ENCODE measurements at places on chromosomes 6 and 20. TPM values are rescaled to one million over a fixed set of nuclear protein-coding genes. Genes with fewer than 3 reads are reported as not detected.

Gene SLX4IP
- 4.3 TPM for polyA plus RNA-seq

Gene PRDM13
- polyA plus RNA-seq, result not detected

Gene CEP85L
- polyA plus RNA-seq, result 23.7 TPM

Gene FKBP5
- 16.9 TPM for polyA plus RNA-seq

Gene LY6G6D
- polyA plus RNA-seq, result 0.47 TPM

Gene MMS22L
- polyA plus RNA-seq, result 5.0 TPM

Gene SLPI
- not detected for polyA plus RNA-seq

Gene ABHD16B
- polyA plus RNA-seq, result not detected

Gene ETV7
- not detected for polyA plus RNA-seq

Gene DLGAP4
- polyA plus RNA-seq, result 49.4 TPM

Gene DEFB112
- polyA plus RNA-seq, result not detected
